ENCODE measurements at places on chromosomes 12 and 14.

DNA sequence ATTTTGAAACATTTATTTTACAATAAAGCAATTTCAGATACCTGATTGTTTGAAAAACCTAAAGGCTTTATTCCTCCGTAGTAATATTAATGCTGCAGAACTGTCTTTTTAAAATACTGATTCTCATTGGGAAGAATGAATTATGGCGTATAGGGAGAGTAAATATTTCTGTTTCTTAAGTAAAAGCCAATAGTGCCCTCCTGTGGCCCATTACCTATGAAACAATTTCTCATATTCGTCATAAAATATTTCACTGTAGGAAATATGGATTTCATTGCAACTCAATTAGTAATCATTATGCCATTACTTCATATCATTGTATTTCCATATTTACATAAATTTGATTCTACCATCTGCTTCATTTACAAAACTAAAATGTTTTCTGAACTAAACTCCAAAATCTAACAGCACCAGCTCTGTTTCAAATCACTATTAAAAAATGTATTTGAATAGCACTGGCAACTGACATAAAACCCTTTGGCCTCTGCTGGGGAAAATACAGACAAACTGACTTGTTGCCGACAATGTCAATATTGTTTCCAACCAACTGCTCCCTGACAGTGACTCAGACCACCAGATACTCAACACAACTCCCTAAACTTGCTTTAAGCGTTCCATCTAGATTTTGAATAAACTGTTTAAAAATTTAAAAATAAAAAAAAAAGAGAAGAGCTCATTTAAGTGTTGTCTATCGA is 290.3 kb downstream of the NAV3 start:
- peak; percentile 65 for DNase-seq

- peak; percentile 63 for DNase-seq
Observed at GRCh38 chr14:24710403-24711112, 76.6 kb upstream of the GZMB start.

DNA sequence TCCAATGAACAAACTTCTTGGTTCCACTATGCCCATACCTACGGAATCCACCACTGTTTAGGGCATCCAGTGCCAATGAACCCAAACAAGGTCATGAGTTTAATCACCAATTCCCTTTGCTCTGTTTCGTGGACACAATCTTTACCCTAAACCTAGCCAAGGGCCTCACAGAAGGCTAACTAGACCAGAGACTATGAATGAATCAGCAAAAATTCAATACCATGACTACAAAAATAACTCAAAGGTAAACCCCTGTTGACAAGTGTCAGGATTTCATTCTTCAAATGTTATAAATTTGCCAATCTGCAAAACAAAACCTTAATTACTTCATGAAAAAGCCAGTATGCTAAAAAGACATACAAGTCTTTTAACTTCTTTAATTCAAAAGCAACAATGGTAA is 96.7 kb downstream of the CEP128 start:
- DNase-seq = no peak

- peak; percentile 72 for DNase-seq
Observed at GRCh38 chr12:49825360-49825970, 2.7 kb downstream of the NCKAP5L start.

DNA sequence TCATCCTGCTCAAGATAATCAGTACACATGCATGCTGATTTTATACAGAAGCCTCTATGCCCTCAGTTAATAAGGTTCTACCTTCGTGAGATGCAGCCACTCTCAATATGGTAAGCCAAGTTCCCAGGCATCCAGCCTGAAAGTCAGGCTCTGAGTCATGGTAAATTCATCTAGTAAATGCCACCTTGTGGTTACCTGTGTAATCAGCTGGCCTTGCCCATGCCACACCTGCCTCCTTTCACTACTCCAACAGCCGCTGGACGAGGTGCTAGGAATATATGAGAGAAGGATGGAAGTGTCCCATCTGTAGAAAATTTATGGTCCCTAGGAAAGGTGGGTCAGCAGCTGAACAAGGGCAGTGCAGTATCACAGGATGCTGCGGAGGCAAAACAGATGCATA is 207.3 kb downstream of the SSPN start:
- no peak for DNase-seq

- peak; percentile 79 for DNase-seq
Observed at GRCh38 chr12:118979763-118980406, 1.5 kb upstream of the SRRM4 start.

- DNase-seq = no peak
Observed at GRCh38 chr12:131639270-131639940, 71.5 kb upstream of the SFSWAP start.

DNA sequence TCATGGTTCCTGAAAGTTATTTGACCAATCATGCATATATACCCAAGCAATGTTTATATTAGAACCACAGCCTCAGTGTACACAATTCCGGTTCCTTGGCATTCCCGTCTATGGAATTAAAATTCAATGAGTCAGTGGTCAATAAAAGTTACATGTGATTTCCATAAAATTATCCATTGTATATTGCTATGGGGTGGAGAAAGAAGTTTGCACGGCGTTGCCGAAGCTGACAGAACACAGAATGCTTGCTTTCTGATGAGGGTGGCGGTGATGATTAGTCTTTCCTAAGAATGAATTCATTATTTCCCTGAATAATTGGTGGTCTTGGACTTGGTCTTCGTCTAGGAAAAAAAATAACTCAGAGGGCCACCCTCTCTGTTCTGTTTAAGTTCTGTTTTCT is 214.1 kb downstream of the ANO2 start:
- no peak for DNase-seq

DNA sequence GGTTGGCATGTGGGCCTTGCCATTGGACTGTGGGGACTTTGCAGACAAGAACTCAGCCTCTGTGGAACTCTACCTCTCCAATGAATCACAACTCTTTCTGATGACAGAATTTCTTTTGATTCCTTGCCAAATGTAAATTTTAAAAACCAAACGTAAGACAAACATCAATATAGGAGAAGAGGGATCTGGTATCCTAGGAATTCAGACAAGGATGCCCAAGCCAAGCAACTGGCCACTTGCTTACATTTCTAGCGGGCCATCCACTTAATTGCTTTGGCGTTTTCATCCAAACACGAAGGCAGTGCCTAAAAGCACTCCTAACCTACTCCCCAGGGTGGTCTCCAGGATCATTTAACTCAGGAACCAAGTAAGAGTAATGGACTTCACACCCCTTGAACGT is 23.4 kb upstream of the RAB35 start:
- no peak for DNase-seq

DNA sequence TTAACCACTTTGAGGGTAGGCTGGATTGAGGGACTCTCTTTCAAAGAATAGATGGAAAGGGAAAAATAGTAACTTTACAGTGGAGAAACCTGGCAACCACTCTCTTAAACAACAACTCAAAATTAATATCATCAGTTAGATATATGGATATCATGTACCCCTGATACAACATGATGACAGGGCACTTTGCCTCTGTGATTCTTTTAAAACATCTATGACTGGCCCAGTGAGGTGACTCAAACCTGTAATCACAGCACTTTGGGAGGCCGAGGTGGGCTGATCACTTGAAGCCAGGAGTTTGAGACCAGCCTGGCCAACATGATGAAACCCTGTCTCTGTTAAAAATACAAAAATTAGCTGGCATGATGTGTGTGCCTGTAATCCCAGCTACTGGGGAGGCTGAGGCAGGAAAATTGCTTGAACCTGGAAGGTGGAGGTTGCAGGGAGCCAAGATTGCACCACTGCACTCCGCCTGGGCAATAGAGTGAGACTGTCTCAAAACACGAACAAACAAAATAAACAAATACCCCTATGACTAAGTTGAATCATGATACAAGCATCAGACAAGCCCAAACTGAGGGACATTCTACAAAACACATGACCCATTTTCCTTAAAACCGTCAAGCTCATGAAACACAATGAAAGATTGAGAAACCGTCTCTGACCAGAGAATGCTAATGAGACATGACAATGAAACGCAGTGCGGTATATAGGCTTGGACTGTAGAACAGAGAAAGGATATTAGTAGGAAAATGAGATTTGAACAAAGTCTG is 26.4 kb upstream of the SLC7A8 start:
- DNase-seq = no peak
